BJ (cell line): ENCODE measurements at places on chromosomes 3 and 15.

DNA sequence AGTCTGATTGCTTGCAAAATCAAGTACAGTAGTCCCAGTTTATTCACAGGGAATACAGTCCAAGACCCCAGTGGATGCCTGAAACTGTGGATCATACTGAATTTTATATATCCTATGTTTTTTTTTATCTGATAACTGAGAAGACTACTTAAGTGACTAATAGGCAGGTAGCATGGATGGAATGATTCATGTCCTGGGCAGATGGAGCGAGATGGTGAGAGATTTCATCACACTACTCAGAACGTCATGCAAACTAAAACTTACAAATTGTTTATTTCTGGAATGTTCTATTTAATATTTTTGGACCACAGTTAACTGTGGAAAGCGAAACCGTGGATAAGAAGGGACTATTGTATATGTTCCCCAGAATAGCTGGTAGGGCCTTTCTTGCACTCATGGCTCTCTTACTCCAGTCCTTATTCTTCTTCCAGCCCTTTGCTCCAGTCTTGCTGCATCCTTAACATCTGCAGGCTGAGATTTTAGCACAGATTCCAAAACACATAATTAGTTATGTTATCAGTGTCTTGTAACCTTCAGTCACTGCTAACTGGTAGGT, 290.0 kb downstream of the ADAMTSL3 start:
- no peak for DNase-seq

GRCh38 chr15:72566973-72567372, 87.5 kb upstream of the GOLGA6B start:
- no peak for DNase-seq

DNA sequence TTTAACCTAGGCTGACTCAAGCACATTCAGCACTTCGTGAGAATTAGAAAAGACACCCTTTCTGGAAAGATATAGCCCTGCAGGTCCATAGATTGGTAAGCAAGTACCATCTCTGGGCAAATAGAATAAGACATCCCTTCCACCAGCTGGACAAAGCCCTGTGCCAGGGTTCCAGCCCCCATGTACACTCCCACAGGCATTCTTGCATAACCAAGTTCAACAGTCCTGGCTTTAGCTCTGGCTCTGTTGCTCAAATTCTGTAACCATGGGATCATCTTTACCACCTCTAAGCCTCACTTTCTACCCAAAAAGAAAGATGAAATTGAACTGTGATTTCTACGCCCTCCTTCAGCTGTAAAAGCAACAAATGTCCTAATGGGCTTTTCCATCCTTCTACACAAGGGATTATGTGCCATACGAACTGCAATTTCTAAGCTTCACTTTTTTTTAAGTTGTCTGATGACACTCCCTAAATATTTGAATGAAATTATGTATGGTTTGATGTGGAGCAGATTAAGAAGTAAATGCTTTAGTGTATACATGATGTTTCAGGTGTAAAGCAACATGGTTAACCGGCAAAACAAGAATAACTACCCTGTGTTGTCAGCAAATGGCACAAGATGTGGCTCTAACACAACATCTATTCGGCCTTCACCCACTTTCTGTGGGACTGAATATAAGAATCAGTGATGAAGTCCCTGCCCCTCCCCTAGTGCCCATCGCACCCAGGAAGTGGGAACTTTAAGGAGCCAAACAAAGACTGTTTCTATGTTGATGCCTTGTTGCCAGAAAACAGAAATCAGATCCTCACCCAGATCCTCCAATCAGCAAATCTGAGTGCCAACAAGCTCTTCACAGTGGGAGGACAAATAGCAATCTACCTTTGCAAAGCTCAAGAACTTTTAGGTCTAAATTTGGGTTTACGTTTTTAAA, 165.7 kb downstream of the P3H2 start:
- no peak for DNase-seq

DNA sequence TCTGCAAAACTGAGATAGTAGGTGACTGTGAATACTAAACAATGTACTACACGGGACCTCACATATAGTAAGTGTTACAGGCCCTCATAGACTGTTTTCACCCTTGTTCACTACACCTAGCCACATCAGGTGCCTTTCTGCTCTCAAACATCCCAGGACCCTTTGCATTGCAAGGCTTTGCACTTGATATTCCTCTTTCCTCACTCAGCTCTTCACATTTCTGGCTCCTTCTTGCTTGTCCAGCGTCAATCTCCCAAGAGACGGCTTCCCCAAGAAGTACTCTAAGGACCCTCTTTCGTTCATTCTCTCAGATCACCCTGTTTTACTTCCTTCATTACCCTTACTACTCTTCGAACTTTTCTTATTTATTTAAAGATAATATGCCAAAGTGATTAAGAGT, 10.0 kb downstream of the DENND4A start:
- no peak for DNase-seq

- DNase-seq: no peak
Measured at GRCh38 chr15:65375871-65376607, 1.8 kb downstream of the IGDCC3 start.

GRCh38 chr15:63362885-63363284, 18.8 kb downstream of the CA12 start:
- no peak for DNase-seq

DNA sequence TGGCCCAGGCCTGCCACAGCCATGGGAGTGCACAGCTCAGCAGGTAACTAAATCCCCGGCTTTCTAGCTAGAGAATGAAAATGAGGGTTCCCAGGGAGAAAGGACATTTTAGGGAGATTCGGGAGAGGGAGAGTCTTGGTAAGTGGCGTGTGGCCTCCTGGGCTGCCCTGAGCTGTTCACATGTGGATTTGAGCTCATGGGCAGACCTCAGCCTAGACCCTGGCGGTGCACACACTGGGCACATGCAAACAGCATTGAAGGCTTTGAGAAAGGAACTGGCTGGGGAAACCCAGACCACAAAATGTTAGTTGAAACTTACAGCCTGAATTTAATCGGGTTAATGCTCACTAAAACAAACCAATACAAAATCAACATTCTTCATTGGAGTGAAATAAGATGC, 72.4 kb downstream of the TFRC start:
- DNase-seq: no peak

DNA sequence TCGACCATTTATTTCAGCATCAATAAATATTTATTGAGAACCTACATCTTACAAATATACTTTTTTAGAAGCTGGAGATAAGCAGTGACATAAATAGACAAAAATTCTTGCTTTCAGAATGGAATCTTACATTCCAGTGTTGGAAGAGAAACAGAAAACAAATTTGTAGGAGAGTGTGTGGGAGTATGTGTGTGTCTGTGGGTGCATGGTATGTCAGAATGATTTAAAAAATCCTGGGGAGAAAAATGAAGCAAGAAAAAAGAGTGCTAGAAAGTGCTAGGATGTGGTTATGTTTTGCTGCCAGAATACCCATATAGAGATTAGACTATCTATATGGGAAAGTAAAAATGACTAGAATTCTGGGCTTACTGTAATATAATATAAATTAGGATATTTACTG, 561.7 kb upstream of the SGO1 start:
- peak; percentile 28 for DNase-seq

DNA sequence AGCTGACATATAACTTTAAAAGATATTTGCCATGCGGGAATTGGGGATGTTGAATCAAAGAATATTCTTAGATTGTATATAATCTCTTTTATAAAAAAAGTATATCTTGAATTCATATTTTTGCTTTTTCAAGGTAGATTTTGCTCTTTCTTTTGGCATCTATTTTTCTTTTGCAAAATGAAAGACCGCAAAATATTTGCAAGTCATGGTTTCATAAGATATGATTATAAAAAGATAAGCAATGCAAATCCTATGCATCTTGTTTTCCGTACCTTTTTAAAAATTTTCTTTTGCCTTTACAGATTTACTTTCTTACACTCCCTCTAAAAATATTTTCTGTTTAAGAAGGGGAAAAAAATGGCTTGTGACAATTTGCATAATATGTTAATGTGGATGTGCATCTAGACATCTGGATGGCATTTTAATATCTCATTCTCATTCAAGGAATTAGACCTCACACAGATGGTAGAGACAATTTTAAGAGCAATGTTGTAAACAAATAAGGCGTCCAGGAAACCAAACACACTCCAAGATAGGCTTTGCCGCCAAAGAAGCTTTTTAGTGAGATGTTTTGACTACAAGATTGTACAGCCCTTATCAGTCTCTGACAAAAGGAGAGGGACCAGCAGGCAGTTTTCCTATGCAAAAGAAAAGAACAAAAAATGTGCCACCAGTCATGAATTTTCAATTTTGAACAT, 371.1 kb downstream of the CHL1 start:
- no peak for DNase-seq

GRCh38 chr3:179149406-179149867, 1.3 kb downstream of the PIK3CA start:
- DNase-seq: no peak

DNA sequence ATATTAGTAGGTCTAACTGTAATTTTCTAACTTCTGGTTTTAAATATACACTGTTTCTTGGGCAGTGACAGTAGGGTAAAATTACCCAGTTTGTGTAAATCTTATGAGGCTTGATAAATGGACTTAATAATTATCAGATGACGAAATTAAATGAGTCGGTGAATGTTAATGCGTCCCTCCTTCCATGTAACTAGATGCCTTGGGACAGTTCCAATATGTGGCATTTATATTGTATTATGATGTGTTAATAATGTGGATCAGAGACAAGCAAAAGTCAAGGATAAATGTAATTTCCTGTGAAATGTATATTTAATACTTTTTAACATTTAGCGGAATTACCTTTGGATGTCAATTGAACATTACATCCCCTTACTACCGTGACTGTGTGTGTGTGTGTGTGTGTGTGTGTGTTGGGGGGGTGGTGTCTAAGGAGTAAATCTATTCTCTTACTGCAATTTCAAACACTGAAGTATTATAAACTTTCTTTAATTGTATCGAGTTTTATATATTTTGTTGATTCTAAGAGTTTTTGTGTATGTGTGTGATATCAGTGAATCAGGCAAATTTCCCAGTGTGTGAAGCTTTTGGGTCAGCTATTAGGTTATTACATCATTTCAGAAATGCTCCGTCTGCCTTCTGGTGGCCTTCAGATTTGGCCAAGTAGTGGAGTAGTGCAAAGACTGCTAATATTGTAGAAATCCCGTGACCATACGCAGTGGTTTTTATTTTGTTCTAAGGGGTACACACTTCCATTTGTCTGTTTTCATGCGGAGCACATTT, 50.1 kb downstream of the CNTN4 start:
- no peak for DNase-seq

DNA sequence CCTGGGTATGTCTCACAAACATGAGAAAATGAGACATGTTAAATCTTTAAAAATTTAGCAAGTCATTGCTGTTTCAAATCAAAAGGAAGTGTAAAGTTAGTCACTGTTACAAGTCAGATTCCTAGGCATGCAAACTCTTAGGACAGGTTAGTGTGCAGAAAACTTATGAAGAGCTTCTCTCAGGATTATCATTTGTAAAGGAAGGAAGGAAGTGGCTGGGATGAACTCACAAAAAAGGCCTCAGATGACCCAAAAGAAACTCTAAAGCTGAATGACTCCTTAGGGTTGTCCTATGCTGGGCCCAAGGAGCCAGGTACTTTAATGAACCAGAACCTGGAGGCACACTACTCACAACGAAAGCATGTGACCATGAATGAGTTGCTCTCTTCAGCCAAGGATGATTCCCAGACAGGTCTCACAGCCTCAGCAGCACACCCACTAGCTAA, 25.0 kb downstream of the MSL2 start:
- DNase-seq: no peak

DNA sequence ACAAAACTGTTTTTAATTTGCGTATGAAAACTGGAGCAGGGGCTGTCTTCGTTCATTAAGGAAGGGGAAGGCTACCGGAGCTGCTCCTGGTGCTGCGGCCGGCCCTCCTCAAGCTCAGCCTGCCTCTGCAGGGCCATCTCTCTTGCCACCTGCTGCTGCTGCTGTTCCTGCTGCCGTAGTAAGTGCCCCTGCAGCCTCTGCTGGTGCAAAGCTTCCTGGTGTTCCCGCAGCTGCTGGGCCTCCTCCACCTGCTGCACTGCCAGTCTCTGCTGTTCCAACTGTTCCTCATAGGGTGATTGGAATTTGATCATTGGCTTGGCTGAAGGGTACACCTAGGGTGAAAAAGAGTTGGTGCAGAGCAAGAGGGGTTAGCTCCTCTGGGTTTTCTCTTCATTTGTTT, 66.0 kb downstream of the GOLIM4 start:
- DNase-seq: no peak

DNA sequence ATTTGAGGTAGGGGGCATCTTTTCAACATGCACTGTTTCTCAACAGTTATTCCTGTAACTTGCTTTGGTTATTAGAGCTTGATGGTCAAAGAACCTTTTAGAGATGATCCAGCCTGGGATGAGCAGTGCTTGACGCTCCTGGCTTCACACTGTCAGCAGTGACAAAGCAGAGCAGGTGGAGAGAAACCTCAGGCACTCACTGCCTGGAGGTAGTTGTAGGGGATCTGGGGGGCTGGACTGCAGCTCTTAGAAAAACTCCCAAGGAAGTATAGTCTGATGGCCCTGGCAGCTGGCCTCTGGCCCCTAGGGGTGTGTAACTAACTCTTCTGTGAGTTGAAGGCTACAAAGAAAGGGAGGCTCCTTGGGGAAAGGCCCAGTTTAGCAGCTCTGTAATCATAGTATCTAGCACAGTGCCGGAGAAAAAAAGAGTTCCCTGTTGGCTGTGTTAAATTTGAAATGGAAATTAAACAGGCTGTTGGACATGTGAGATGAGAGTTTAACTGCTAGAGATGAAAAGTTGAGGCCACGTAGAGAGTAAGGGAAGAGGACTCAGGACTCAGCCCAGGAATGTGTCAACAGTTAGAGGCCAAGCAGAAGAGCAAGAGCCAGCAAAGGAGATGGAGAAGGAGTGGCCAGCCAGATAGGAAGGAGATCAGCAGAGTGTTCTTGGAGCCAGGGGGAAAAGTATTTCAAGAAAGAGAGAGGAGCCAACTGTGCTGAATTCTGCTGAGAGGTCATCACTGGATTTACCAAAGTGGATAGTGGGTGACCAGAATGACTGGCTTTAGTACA, 14.2 kb downstream of the OXNAD1 start:
- no peak for DNase-seq

DNA sequence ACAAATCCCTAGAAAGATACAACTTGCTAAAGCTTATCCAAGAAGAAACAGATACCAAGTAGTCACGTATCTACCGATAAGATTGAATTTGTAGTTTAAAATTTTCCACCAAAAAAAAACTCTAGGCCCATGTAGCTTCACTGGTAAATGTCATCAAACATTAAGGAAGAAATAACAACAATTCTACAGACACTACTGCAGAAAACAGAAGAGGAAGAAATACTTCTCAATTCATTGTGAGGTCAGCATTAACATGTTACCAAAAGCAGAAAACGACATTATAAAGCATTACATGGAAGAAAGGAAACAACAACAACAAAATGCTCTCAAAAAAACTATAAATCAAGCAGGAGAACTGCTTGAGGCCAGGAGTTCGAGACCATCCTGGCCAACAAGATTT, 27.5 kb upstream of the TM4SF19 start:
- no peak for DNase-seq

DNA sequence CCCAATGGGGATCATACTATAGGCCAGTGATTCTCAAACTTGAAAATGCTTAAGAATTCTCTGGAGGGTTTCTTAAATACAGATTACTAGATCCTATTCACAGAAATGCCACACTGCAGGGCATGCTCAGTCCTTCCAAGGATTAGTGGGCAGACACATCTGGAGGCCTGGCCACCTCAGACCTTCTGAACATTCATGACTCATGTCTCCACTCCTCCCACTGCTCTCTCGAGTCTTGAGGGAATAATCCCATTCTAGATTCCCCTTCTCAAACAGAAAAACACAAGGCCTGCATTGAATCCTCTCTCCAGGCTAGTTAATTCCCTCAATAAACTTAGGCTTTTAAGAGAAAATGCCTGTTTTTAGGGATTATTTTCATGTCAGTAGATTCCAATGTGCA, 22.1 kb downstream of the ZNF621 start:
- no peak for DNase-seq

GRCh38 chr3:41011854-41012253, 187.5 kb upstream of the CTNNB1 start:
- DNase-seq: no peak
